ENCODE measurements at places on chromosomes 13 and 19.

- peak; percentile 46 for DNase-seq
These were observed 24.8 kb downstream of the ZNF473 start for GRCh38 chr19:50050406-50051227.

DNA sequence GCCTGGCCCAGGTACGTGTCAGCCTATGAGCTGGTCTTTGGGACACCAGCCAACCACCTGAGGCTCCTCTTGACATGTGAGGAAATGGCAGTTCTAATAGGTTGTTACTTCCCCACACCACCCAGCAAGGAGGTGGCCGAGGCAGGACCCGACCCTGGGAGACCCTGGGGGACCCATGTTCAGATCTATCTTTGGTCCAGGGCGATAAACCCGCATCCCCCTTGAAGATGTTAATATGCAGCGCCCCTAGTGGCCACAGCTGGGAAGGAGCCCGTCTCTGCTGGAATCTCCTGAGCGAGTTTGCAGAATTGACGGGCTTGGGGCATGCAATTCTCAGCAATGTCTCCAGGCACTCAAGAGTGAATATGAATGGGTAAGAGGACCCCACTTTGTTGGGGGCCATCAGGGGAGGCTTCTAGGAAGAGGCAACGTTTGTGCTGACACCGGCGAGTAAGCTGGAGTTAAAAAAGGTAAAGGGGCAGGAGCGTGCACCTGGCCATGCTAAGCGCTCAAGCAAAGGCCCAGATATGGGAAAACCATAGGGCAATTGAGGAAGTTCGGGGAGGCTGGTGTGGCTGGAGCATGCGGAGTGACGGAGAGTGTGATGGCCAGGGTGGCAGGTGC, 1.5 kb upstream of the MYO1F start:
- DNase-seq: peak; percentile 47

GRCh38 chr13:21884299-21884909, 213.5 kb downstream of the FGF9 start:
- DNase-seq: no peak

DNA sequence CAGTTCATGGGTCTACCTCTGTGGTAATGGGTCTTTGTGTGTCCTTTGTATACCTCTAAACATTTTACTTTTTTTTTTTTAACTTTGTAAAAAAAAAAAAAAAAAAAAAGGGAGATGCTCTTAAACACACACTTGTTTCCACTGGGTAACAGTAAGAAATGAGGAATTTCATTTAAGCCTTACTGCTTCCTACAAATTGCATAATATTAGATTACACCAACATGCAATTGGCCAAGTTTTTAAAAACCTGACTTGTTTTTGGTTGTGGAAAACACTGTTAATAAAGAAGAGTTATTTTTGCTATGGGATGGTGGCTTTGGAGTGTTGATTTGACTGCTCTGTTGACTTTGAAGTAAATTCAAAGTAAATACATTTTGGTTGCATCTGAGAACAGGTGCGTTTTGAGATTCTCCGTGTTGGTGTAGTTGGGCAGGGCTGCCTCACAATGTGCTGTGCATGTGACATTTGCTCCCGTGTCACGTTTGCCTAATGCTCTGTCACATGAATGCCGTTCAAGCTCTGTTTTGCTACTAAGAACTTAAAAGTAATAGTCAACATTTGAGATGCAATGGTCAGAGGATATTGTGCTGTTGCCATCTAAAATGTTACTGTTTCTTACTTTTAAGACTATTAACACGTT, 202.4 kb downstream of the LMO7 start:
- no peak for DNase-seq

DNA sequence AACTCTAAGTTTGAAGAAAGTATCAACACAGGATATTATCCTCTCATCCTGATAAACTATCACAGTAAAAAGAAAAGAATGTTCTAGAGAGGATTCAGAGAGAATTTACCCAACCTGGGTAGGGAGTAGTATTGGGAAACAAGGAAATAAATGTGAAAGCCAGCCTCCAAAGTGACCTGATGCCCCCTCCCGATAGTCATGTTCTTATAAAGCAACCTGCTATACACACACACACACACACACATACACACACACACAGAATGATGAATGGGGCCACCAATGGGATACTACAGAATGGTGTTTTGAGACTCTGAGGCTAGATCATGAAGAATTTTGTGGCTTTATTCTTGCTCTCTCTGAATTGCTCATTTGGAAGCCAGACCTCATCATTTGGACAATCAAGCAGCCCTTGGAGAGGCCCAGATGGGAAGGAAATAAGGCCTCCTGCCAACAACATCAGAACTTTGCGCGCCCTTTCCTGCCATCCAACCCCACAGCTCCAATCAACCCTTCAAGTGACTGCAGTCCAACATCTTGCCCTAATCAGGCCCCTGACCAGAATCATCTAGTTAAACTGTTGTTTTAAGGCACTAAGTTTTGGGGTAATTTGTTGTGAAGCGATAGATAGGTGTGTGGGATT, 807.9 kb upstream of the ARGLU1 start:
- no peak for DNase-seq

GRCh38 chr13:100619940-100620339, 31.4 kb upstream of the GGACT start:
- DNase-seq: no peak

DNA sequence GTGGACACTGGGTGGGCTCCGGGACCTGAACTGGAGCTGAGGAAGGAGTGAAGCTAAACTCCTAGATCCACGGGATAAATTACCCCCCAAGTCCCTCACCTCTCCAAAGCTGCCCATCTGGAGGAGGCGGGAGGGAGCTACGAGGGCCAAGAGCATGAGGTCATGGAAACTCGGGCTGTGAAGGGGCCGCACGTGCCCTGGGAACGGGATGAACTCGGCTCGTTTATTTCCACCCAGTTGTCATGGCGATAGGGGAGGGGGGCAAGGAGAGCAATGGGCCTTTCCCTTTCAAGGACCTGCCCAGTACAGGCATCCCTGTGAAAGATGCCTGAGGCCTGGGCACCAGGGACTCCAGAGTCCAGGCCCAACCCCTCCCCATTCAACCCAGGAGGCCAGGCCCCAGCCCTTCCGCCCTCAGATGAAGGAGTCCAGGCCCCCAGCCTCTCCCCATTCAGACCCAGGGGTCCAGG, 3.8 kb downstream of the PPP1R12C start:
- no peak for DNase-seq

DNA sequence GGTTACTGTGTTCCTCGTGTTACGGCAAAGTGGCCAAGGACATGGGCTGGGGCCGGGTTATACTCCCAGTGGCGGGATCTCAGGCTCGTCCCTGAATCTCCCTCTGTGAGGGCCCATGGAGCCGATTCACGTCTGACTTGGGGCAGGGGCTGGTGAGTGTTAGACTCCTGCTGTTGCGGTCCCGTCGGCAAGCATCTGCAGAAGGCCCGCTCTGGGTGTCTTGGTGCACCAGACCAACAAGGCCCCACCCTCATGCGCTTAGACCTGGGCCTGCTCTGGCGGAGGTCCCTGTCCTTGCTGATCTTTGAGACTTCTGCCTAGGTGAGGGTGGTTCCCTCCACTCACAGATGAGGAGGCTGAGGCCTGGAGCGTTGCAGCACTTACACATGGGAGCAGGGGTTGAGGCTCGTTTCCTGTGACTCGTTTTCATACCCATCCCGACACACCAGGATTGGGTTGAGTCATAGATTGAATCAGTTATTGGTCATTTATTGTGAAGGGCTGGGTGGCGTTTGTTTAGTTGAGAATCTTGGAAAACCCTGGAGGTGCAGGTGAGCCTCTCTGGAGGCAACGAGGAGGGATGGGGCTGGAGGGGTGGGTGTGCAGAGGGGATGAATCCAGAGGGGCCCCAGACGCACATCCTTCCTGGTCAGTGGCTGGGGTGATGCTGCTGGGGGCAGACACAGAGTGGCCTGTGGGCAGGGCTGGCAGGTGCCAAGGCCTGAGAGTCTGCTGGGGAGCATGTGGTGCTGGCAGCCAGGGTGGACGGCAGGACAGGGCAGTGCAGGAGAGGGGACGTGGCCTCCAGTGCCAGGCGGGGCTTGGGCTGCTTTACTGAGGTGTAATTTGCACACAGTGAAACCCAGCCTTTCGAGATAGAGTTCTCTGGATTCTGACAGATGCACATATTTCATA, 4.6 kb downstream of the EPN1 start:
- no peak for DNase-seq

- no peak for DNase-seq
These were observed 4.0 kb downstream of the IGFLR1 start for GRCh38 chr19:35738021-35738886.

- DNase-seq: no peak
These were observed 664 bp upstream of the HCN2 start for GRCh38 chr19:588741-589692.

- DNase-seq: no peak
These were observed 11.5 kb downstream of the TM6SF2 start for GRCh38 chr19:19261350-19262189.

DNA sequence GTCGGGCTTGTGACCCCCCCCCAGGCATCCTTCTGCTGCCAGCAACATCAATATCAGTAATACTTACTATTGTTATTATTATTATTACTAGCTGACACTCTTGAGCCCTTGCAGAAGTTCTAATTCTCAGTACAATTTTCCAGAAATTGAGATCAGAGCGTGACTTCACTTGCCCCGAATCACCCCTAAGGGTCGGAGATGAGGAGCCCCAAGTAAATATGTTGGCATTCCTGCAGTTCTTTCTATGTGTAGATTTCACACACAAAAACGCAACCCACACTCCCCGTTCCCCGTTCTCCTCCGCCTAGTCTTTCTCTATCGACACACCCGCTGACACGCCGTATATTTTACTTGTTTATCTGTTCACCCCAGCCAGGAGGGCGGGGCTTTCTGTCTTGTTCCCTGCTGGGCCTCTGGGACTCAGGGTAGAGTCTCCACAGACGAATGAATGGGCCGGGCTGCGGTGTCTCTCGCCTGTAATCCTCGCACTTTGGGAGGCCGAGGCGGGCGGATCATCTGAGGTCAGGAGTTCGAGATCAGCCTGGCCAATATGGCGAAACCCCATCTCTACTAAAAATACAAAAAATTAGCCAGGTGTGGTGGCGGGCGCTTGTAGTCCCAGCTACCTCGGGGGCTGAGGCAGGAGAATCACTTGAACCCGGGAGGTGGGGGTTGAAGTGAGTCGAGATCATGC, 14.7 kb downstream of the TLE5 start:
- peak; percentile 63 for DNase-seq

- DNase-seq: no peak
These were observed 2898.7 kb upstream of the PCDH20 start for GRCh38 chr13:64314331-64314730.

- no peak for DNase-seq
These were observed 1988.1 kb upstream of the PCDH20 start for GRCh38 chr13:63403733-63404132.

Measured in NCI-H2107 (cell line).